SW480 (cell line): ENCODE measurements at places on chromosomes 3 and 15.
A peak's percentile ranks its signal among the peaks of the same experiment; 100 is the strongest.

GRCh38 chr15:80611543-80612080 lies 83.5 kb upstream of the ABHD17C start:
- DNase-seq, result no peak

DNA sequence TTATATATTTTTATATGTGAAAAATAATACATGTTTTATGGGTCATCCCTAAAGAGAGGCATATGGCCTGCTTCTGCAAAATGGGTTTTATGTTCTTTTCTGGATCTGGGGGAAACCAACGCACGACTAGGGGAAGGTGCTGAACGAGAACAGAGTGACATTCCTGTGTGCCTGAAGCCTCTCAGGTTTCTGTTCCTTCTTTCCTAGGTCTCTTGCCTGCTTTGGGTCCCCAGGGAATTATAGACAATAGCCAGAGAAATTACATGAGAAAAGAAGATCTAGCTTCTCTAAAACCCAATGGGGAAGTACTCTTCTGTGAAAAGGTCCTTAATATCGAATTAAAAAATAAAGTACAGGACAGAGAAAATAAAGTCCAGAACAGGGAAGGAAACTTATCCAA lies 66.5 kb downstream of the IGSF11 start:
- no peak for DNase-seq

DNA sequence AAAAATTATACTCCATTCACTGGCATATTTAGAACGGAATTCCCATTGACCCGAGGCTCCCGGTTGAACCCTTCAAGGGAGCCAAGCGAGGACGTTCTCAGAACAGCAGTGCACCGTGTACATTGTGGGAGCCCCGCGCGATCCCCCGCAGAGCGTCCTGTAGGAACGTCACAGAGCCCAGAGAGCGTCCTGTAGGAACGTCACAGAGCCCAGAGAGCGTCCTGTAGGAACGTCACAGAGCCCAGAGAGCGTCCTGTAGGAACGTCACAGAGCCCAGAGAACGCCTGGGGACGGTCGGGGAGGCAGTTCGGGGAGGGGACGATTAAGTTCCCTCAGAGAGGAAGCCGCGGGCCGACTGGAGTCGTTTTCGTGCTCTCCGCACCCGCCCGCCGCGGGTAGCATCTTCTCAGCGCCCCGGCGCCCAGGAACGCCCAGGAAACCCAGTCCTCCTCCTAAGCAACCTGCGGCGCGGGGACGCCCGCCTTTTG lies 506 bp upstream of the ATP1B3 start:
- peak; percentile 80 for DNase-seq

DNA sequence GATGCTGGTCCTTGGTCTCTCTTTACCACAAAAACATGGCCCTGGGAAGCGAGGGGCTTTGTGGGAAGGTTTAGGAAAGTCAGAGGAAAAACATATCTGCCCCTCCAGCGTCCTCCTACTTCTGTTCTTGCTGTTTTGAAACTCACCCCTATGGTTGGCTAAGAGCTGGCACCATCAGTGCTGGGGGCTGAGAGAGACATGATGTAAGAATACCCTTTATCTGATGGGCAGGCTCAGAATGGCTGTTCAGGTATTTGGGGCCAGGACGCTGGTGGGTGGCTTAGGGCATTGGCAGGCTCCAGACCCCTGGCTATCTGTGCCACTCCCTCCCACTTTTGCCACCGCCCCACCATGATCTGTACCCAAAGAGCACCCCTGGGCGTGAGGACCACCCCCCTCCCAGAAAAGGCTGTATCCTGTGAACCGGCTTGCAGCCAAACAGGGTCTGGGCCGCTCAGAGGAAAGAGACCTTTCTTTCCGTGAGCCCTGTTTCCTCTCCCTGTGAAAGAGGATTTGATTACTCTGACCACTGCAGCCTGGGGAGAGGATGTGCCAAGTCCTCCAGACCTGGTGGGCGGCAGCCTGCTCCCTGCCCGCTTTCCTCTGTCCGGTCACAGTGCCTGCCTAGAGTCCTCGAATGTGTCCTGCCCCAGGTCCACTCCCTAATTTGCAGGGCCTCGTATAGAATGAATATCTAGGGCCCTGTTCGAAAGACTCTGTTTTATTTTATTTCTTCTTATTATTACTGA lies 61.3 kb upstream of the SLC6A6 start:
- no peak for DNase-seq

DNA sequence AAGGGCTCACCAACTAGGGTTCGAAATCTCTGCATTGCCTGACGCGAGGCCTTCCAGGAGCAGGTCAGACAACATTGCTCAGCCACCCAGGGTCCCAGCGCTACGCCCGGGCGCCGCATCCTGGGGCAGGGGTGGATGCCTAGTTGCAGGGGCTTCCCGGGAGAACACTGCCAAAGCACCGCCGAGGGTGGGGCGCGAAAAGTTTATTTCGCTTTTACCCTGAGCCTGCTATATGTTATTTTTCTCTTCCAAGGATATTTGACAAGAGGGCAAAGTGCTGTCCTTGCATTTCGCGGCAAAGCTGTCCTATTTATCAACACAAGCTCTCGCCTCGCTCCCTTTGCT lies 549 bp upstream of the SOX14 start:
- no peak for DNase-seq

DNA sequence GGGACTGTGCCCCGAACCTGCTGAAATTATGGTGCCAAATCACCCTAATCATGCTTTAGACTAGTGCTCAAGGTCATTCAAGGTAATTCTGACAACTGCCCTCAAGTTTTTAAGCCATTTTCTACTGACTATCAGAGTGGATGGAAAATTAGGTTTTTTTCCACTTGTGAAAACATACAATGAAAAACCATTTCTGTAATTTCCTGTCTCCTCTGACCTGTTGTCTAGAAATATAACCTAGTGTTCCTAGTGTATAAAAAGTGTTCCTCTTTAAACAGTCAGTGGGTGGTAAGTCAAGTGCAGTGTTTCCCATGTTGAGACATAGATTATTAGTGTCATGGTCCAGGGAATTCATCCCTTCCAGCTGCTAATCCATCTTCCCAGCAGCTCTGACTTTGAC lies 232.8 kb upstream of the UMPS start:
- DNase-seq, result no peak

DNA sequence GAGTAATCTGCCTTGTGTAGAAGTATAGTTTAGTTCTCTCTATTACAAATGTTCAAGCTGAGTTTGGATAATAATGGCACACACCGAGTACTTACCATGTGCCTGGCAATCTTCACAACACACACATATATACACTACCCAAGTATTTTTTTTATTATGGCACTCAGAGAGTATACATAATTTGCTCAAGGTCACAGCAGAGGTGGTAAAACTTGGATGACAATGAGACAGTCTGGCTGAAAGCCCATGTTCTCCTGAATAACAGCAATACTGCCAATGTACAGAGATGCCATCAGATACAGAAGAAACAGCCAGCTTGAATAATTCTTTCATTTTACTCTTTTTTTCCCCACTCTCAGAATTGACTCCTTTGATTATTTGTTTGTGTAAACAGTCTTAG lies 460.0 kb downstream of the CNTN6 start:
- no peak for DNase-seq

GRCh38 chr3:40920041-40920440 lies 279.3 kb upstream of the CTNNB1 start:
- DNase-seq, result peak; percentile 64

- DNase-seq, result no peak
These were observed 188.1 kb downstream of the CHST2 start for GRCh38 chr3:143307613-143308183.

GRCh38 chr3:175155172-175155571 lies 296.0 kb downstream of the NAALADL2 start:
- no peak for DNase-seq

DNA sequence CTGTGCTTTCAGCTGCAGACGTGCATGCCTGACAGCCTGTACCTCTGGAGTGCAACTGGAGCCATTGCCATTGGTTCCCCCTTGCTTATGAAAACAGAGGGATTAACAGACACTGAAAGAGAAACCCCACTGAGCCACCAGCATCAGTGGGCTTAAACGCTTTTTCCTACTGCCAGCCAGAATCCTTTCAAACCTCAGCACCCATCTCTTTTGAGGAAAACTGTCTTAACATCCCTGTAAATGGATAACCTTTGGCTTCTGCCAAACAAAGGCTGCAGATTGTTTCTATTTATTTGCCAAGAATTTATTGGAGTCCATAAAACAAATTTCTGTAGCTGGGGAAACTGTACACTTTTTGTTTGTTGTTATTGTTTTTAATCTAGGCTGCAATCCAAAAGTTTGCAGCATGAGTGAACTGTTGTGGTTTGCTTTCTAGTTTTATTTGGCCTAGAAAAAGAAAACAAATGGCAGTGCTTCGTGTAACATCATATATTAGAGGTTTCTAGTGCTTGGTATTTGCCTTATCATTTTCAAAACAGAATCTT lies 369.2 kb upstream of the IL12A start:
- peak; percentile 25 for DNase-seq

- peak; percentile 27 for DNase-seq
These were observed 106.2 kb upstream of the UBE3A start for GRCh38 chr15:25545017-25545416.

DNA sequence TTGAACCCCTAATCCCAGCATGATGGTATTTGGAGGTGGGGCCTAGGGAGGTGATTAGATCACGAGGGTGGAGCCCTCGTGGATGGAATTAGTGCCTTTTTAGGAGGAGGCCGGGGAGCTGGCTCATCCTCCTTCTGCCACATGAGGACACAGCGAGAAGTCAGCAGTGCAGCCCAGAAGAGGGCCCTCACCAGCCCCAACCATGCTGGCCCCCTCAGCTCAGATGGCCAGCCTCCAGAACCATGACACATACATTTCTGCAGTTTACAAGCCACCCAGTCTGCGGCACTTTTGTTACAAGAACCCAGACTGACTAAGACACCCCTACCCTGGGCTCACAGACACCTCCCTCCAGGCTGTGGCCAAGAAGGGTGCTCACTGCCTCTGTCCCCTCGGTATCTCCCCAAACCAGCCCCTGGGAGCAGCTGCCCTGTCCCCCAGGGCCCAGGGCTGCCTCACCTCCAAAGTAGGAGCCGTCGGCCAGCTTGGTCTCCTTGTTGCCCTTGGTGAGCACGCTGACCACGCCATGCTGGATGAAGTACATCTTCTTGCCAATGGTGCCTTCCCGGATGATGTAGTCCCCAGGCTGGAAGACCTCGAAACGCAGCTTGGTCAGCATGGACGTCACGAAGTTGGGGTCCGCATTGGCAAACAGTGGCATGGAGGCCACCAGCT lies 44.1 kb downstream of the HCN4 start:
- no peak for DNase-seq

DNA sequence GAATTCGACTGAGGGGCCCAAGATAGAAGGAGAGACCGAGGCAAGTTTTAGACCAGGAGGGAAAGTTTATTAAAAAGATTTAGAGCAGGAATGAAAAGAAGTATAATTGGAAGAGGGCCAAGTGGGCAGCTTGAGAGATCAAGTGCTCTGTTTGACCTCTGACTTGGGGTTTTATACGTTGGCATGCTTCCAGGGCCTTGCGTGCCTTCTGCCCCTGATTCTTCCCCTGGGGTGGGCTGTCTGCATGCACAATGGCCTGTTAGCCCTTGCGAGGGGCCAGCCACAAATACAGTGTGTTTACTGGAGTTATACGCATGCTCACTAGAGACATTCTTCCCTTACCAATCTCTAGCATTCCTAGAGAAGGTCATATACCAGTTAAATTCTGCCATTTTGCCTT lies 70.7 kb upstream of the LARS2 start:
- no peak for DNase-seq

- no peak for DNase-seq
These were observed 379.3 kb downstream of the NTRK3 start for GRCh38 chr15:87877114-87877810.

DNA sequence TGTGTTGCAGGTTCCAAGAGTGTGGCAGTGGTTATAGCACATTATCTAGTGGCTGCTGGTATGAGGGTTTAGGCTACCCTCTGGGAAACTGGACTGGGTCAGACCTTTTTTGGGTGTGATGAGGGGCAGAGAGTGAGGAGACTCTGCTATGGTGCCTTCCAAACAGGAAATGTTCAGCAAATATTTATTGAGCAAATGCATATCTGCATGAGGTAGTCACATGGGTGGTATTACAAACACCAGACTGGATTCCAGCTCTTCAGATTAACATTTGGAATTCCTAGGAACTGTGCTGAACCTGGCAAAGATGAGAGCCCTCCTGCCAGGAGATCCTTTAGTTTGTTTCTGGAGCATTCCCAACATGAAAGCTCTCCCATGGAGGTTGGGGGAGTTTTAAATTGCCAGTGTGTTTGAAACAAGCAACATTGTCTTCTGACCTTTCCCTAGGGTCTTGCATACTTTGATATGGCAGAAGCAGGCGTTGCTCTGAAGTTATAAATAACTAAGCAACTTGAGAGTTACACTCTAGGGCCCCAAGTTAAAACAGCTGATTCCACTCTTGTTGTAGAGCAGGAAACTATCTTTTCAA lies 341.2 kb upstream of the C2CD4B start:
- no peak for DNase-seq

DNA sequence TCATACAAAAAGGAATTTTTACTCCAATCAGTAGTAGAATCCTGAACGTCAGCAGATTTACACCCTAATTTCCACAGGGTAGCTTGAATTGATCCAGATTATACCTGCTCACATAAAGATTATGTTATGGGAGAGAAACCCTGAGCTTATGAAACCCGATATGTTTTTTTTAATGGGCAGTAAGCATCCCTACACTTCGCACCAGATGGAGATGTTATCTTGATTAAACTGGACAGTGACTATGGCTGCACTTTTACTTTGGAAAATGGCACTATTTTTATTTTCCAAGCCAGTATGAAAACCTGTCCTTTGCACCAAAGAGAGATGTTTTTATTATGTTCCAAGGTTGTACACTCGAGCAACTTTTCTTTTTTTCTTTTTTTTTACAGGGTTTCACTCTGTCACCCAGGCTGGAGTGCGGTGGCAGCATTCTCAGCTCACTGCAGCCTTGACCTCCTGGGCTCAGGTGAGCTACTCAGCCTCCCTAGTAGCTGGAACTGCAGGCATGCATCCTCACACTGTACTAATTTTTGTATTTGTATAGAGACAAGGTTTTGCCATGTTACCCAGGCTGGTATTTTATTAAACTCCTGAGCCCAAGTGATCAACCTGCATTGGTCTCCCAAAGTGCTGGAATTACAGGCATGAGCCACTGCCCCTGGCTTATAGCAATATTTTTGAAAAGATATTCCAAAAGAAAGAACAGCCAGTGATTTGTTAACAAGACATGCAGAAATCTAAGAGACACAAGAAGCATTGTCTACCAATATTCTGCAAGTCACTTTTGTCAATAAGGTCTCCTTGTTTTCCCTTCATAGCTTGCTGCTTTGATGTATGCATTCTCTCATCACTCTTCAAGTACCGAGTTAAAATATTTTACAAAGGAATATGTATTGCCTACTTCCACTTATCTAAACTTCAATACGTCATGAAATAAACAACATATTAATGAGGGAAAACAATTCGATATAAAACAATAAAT lies 1412.6 kb downstream of the ZPLD1 start:
- no peak for DNase-seq

- peak; percentile 84 for DNase-seq
These were observed 26.6 kb downstream of the ILDR1 start for GRCh38 chr3:121995161-121996137.

GRCh38 chr3:101561630-101562328 lies at the start of gene TRMT10C:
TRMT10C (plus strand) TSS chr3:101561868; CDS start chr3:101564782, 2,914 bp downstream.
- peak; percentile 85 for DNase-seq

GRCh38 chr3:190260301-190260700 lies 61.9 kb downstream of the CLDN1 start:
- DNase-seq, result no peak
